ENCODE measurements at places on chromosomes 6 and 20. TPM values are rescaled to one million over a fixed set of nuclear protein-coding genes. Genes with fewer than 3 reads are reported as not detected.

CRISP1 gene
- not detected for total RNA-seq

COL21A1 gene
- 151 TPM for total RNA-seq

MAP7 gene
- not detected for total RNA-seq

TMEM74B gene
- not detected for total RNA-seq

KCNK16 gene
- not detected for total RNA-seq

All from pericardium fibroblast (primary cell).